ENCODE measurements at places on chromosomes 5 and 9. TPM values are rescaled to one million over a fixed set of nuclear protein-coding genes. Genes with fewer than 3 reads are reported as not detected.

DNA sequence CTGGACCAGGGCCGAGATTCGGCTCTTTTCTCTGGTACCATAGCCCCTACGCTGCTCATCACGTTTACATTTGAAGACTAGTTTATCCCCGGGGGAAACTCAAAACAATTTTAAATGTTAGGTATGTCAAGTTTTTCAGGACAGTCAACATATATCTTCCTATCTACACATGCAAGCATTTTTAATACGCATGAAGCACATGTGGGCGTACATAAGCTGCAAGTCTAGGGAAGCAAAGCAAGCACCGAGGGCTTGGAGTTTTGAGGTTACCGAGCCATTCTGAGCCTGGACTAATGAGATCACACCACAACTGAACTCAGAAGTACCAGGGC lies 154.4 kb downstream of the AUH start:
- DNase-seq, result no peak

DNA sequence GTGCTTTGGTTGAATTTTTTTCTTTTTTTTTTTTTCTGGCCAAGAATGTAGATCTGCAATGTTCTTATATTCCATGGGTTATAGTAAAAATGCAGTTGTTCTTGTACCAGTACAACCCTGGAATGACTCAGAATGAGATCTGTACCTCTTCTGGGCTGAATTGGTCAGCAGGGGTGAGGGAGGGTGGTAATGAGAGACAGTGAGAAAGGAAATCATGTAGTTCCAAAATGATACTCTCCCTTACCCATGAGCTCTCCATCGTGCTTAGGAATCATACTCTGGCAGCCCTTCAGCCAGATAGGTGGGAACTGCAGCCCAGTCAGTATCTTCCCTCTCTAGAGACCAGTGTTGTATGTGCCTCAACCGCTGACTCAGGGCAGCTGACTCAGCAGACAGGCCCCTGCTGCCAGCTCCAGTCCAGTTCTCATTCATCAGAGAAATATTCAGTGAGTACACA lies 2.1 kb upstream of the GLIS3 start:
- DNase-seq, result peak; percentile 77

GRCh38 chr5:179198825-179199224 lies 138.7 kb downstream of the ZNF354C start:
- DNase-seq, result no peak

The PLEKHG4B gene
- under 0.01 TPM for total RNA-seq

DNA sequence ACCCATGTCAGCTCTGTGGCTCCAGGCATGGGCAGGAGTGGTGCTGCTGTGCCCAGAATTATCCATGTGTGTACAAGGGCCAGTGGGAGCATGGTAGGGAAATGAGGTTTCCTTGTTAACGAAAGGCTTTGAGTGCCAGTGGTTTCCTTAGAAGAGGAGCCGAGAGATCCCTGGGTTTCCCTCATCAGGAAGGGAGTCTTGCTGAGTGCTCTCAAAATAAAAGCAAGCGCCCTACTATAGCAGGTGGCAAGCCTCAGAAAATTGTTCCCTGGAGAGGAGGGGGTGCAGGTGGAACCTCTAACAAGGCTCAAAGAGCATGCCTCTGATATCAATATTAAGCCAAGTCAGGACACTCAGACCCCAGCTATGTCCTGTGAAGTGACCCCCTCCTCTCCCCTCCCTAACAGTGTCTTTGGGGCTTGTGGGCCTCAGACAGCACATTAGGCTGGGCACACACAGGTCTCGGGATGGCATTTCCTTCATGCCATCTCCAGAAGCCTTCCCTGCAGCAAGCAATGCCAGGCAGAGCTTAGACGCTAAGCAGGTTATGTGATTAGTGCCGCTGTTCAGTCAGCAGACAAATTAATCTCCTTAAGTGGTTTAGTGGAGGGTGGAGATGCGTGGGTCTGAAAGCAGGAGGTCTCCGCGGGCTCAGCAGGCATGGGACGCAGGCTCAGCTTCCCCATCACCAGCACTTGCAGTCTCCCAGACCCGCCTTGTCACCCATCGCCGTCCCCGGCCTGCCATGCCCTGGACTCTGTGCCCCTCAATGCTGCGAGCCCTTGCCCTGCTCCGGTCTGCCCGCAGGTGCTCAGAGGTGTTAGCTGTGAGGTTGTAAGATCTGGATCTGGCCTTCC lies 60.0 kb upstream of the RARS1 start:
- no peak for DNase-seq

- no peak for DNase-seq
These were observed 103.5 kb downstream of the NTRK2 start for GRCh38 chr9:84773022-84773421.

DNA sequence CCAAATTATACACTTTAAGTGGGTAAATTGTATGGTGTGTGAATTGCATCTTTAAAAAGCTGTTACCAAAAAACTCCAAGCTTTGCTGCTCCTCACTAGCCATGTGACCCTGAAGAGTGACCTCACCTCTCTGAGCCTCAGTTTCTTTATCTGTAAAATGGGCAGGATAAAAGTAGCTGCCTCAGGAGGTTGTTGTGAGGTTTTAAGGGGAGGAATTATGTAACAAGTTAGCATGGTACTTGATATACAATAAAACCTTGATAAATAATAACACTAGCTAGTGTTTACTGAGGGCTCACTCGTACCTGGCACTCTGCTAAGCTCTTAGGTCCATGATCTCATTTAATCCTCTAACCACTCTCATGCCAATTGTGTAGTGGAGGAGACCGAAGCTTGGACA lies 19.0 kb upstream of the PHF19 start:
- DNase-seq, result no peak

GRCh38 chr9:106622164-106622487 lies 240.8 kb upstream of the ZNF462 start:
- DNase-seq, result no peak

The SLC36A3 gene
- not detected for total RNA-seq

DNA sequence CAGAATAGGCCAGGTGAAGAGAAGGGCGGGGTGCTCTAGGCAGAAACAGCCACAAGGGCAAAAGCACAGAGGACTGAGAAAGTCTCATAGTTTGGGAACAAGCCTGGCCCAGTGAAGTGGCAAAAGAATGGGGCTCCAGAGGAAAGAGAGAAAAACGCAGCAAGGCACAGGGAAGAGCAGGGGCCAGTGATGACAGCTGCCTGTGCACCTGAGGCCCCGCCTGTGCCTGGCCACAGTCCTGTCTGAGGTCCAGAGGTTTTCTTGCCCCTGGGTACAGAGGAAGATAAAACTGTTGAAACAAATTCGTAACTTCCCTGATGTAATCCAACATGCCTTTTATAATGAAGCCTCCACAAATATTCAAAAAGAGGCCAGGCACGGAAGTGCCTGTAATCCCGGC lies 22.0 kb downstream of the FRRS1L start:
- no peak for DNase-seq

DNA sequence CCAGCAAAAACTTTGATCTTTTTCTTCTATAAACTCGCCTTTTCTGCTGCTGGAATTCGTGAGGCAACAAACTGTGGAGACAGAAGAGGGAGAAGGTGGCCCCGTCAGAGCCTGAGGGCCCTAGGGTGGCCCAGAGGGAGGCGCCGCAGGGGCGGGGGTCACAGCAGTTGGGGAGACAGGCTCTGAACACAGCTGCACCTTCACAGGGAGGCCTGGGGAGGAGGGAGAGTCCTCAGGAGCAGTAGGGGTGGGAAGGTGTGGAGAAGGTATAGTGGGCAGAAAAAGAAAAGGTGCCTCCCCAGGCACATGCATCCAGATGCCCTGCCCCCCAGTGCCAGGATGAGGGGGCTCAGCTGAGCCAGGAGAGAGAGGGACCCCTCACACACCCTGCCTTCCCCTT lies 15.1 kb downstream of the PHF19 start:
- DNase-seq, result no peak

- peak; percentile 65 for DNase-seq
These were observed 665 bp downstream of the RASA1 start for GRCh38 chr5:87268126-87268969.

- no peak for DNase-seq
These were observed 32.8 kb downstream of the ANGPTL2 start for GRCh38 chr9:127089631-127090081.

- no peak for DNase-seq
These were observed 39.4 kb downstream of the HMHB1 start for GRCh38 chr5:143851383-143851782.

- peak; percentile 79 for DNase-seq
These were observed 30.6 kb upstream of the IQGAP2 start for GRCh38 chr5:76372323-76373054.

DNA sequence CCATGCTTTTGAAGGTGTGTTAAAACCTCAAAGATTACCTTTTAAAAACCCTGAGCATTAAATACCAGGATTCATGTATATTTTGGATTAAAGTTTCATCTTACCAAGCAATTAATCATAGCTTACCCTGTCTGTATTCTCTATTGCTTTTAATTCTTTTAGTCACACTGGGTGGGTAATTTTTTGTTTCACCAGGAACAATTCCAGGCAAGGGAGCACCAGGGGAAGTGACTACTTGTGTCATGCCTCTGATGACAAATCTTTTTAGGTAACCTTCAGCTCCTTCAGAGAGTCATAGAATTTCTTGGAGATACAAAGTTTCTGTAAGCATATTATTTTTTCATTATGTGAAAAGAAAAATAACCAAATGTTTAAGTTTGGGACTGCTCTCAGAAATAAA lies 33.4 kb upstream of the ANXA1 start:
- DNase-seq, result no peak

DNA sequence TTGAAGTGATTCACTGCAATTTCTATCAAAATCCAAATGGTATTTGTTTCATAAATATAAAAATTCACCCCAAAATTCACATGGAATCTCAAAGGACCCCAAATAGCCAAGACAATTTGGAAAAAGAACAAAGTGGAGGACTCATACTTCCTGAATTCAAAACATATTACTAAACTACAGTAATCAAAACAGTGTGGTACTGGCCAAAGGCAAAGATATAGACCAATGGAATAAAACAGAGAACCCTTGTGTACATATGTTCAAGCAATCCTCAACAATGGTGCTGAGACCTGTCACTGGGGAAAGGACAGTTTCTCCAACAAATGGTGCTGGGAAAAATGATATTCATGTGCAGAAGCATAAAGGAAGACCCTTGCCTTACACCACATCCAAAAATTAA lies 14.0 kb downstream of the OBP2B start:
- DNase-seq, result no peak

DNA sequence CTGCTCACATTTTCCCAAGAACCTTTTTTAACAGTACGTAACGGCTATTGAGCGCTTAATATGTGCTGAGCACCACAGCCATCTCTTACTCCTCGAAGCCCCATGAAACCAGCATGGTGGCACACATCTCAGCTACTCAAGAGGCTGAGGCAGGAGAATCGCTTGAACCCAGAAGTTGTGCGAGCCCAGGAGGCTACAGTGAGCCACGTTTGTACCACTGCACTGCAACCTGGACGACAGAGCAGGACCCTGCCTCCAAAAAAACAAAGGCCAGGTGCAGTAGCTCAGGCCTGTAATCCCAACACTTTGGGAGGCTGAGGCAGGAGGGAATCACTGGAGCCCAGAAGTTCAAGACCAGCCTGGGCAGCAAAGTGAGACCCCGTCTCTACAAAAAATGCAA lies 28.2 kb downstream of the AQP7 start:
- no peak for DNase-seq

The DNLZ gene
- total RNA-seq, result 8.2 TPM

The CDKN2A gene
- 32.5 TPM for total RNA-seq

GRCh38 chr9:121133104-121133816 lies 58.5 kb downstream of the CNTRL start:
- DNase-seq, result no peak

GRCh38 chr9:100652850-100653249 lies 75.0 kb downstream of the CAVIN4 start:
- DNase-seq, result no peak

- DNase-seq, result no peak
These were observed 421.7 kb upstream of the TYRP1 start for GRCh38 chr9:12271421-12271891.

The CDKN2B-AS1 gene
- total RNA-seq, result 9.5 TPM

DNA sequence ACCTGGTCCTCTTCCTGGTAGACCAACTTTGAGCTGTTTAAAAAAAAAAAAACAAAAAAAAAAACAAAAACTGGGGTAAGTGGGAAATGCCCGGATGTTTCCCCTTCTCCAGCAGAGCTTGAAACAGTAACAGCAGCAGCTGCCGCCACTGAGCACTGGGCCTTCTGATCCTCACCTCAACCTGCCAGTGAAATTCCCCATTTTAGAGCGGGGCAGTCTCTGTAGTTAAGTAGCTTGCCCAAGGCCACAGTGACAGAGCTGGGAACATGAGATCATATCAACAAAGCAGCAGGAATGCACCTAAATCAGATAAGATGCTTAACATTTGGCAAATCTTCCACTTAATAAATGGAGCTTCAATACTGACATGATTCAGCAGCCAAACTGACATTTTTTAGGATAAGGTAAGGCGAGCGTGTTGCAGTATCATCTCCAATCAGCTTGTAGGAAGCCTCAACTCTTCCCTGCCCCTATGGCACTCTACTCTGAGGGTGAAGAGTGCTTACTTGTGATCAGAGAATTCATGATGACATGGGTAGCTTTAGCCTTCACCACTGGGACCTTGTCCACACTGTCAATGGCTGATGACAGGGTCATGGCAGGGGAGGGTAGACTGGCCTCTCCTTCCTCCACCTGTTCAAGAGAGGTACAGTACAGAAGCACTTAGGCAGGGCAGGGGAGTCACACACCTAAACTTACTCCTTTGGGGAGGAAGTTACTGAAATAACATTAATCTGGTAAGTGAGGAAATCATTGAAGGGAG lies 9.3 kb downstream of the KIAA1191 start:
- DNase-seq, result peak; percentile 36

- DNase-seq, result no peak
These were observed 19.5 kb upstream of the HK3 start for GRCh38 chr5:176918613-176919012.

- peak; percentile 58 for DNase-seq
These were observed 31.3 kb upstream of the TAS2R1 start for GRCh38 chr5:9661316-9662015.

DNA sequence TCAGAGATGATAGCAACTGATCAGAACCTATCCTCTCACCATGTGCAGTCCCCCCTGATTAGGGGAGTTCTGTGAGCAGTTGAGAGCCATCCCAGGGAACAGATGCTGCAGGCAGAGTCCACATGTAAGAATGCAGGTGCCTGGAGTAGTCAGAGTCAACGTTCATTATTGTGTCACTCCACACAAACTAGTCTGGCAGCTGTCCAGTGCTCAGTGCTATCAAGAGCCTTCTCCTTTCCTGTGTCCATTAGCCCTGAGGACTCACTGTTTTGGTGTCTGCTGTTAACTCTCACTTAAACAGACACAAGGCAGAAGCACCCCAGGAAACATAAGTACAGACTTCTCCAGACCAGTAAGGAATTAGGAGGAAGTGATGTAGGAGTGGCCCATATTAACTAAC lies 2.5 kb downstream of the SH3TC2 start:
- peak; percentile 74 for DNase-seq

Measured in fibroblast of villous mesenchyme (primary cell).